ENCODE measurements at places on chromosomes 11 and 22.

- peak; percentile 95 for DNase-seq
These were observed at the start of gene MAJIN for GRCh38 chr11:64971421-64972233. Gene MAJIN (minus strand): TSS chr11:64972108. CDS start chr11:64959405, 12,703 bp downstream.

DNA sequence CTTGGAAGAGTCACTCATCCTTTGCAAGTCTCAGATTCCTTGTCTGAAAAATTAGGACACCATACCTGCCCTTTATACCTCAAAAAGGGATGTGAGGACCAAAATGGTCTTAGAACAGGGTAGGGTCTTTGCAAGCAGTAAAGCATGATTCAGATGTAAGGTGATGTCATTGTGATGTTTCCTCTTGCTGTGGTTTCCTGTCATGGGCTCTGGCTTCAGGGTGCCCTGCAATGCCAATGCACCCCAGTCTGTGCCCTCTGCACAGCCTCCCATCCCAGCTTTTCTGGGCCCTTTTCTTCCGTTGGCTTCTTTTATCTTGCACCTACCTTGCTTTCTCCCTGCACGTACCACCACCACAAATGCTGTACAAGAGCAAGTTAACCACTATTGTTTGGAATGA is 87.8 kb upstream of the NNMT start:
- peak; percentile 57 for DNase-seq

- DNase-seq = no peak
These were observed 1817.7 kb downstream of the LRRC4C start for GRCh38 chr11:39641751-39642150.

- DNase-seq = no peak
These were observed 24.7 kb upstream of the AKIP1 start for GRCh38 chr11:8886322-8886721.

GRCh38 chr11:2776351-2777061 is 76.7 kb upstream of the KCNQ1OT1 start:
- no peak for DNase-seq

DNA sequence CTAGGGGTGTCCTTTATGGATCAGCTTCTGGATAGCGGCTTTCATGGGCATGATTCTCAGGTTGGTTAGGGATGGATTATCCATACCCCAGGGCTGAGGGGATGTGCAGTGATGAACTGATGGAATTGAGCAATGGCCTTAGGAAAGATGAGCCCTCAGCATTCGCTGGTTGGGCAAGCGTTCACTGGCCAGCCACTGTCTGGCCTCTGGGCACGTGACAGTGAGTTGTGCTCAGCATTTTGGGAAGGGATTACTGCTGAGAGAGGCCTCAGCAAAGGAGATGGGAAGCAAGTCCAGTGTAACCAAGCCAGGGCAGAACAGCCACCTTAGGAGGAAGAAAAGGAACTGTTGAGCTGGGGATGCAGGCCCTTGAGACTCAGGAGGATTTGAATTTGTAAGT is 17.4 kb downstream of the UBASH3B start:
- DNase-seq = peak; percentile 81

DNA sequence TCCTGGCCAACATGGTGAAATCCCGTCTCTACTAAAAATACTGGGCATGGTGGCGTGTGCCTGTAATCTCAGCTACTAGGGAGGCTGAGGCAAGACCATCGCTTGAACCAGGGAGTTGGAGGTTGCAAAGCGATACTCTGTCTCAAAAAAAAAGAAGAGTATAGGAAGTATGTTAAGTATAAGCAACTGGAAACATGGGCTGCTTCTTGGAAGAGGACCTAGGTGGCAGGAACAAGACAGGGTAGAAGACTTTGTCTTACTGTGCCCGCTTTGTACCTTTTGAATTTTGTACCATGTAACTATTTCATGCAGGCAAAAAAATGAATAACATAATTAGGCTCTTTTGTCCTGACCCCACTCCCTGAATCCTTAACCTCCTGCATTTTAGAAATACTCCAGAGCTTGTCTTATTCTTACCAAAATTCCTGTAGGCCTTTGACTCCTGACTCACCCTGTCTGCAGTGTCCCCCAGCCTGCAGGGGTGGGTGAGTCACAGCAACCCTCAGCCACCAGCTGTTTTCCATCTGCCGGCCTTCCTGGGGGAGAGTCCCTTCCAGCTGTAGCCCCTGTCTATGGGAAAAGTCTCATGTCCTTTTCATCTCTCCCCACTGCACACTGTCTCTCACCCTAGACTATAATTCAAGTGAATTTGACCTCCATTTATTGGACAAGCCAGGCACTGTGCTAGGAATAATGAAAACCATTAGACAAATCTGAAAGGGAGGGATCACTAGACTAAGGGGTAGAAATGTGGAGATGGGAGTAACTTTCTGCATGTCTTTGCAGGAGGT is 41.8 kb downstream of the TXN2 start:
- peak; percentile 90 for DNase-seq

DNA sequence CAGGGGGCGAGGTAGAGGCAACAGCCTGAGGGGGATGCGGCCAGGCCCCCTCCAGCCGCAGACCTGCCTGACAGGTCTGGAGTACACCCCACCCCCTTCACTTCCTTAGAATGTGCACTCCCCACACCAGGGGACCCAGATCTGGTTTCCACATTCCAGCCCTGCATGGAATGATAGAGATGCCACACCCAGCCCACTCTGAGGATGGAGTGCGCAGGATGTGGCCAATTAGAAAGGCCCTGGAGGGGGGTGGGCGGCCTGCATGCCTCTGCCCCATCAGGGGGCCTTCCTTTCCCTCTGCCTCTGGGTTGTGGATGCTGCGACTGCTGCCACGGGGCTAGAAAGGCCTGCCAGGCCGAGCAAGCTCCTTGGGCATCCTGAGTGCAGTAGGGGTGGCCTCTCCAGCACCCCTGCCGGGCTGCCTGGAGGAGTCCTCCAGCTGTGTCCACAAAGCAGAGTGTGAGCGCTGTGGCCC is 28.2 kb upstream of the MGAT3 start:
- DNase-seq = no peak

GRCh38 chr22:37080838-37081237 is 28.7 kb downstream of the TMPRSS6 start:
- DNase-seq = no peak

DNA sequence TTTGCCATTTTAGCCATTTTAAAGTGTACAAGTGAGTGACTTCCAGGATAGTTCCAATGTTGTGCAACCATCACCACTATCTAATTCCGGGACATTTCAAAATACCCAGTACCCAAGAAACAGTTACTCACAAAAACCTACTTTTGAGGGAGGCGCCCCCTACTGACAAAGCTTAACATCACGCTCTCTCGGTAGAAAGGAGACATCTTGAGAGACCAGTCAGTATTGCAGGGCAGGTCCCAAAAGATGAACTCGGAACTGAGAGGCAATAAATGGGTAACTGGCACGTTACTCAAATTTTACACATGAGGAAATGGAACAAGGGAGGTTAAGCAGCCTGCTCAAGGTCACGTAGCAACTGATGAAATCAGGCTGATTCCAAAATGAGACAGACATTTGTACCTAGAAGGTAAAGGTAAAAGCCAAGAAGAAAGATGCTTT is 50.0 kb upstream of the POU2AF1 start:
- peak; percentile 89 for DNase-seq

- no peak for DNase-seq
These were observed 155.3 kb downstream of the TBC1D22A start for GRCh38 chr22:46917771-46918101.

DNA sequence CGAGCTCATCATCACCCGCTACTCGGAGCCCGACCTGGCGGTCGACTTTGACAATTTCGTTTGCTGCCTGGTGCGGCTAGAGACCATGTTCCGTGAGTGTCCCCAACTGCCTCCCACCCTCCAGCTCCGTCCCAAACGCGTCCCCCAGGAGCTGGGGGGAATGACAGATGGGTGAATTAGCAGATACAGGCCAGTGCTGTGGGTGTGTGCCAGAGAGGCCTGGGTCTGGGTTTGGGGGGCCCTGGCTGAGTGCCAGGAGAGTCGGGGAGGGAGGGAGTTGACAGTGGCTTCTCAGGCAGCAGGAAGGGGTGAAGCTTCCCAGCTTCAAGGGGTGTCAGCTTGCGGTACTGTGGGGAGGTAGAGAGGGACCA is 28.6 kb downstream of the CAPN1 start:
- no peak for DNase-seq

DNA sequence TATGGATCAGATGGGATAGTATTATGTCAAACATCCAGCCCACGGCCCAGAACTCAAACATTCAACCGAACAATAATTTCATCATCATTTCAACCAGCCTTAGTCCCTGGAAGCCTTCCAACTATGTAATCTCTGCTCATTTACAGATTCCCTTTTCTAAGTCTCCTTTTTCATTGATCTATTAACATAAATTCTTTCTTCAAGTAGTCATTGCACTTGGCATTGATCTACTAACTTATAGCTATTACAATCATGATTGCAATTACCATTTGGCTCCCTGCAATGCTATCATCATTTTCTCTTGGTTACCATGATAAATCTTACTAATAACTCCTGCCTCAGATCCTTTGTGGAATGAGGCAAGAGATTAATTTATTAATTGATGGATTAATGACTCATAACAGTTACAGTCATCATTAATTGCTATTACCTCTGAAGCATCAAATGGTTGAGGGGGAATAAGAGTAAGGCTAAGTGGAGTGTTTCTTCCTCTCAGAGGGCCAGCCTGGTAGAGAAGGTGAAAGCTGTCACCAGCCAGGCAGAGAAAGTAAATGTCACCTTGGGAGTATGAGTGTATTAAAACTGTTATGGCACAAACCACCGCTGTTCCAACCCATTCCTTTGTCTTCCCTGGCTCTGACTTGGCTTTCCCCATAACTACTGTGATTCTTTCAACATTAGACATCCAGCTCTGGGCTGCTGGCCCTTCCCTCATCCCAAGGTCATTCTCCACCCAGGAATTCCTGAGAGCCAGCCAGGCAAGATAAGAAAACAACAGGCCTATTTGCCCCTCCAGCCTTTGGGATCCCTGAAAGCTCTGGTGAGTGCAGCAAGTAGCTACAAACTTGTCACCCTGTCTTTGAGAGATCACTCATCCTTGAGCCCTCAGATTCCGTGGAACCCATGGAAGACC is 174.7 kb downstream of the RRAS2 start:
- DNase-seq = no peak

GRCh38 chr22:48919851-48920589 is 907.7 kb downstream of the BRD1 start:
- DNase-seq = no peak
